ENCODE measurements at places on chromosomes 4 and X.

GRCh38 chr4:125642645-125643044, 327.9 kb downstream of the FAT4 start:
- no peak for DNase-seq

DNA sequence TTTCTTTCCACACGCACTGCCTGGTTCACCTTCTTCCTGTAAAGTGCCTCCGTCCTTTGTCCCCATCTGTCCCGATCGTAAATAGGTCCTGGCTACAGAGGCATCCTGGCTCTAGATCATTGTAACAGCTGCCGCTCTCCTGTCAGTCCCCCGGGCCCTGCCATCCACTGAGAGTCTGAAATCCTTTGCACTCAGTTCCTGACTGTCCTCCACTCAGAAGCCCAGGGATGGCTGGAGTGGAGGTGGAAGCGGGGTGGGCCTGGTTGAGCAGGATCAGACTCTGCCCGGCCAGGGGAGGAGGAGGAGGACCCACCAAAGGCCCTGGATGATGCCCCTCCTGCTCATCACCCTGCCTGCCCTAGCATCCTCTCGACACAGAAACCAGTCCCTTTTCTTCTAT, 29.8 kb downstream of the PIGG start:
- no peak for DNase-seq

- no peak for DNase-seq
Measured at GRCh38 chrX:13293700-13294099, 26.2 kb downstream of the ATXN3L start.

DNA sequence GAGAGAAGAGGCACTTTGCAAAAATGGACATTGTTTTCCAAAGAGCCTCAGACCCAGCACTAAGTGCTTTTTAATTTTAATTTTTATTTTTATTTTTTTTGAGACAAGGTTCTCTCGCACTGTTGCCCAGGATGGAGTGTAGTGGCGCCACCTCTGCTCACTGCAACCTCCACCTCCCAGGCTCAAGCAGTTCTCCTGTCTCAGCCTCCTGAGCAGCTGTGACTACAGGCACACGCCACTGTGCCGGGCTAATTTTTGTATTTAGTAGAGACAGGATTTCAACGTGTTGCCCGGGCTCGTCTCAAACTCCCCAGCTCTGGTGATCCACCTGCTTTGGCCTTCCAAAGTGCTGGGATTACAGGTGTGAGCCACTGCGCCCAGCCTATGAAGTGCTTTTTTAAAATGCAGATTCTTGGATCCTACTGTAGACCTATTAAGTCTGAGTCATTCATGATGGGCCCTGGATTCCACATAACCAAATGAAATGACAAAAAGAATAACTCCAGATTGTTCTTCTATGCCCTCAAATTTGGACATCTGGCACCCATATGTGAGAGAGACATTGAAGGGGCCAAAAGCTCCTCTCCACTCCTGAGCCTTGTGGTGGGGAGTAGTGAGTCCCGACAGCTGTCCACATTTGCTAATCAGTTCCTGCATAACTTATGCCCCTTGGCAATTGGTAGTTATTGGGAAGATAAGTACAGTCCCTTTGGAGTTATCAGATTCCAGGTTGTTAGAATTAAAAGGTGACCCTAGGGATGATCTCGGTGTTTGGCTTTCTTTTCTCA, 3.6 kb downstream of the NOCT start:
- DNase-seq = no peak

DNA sequence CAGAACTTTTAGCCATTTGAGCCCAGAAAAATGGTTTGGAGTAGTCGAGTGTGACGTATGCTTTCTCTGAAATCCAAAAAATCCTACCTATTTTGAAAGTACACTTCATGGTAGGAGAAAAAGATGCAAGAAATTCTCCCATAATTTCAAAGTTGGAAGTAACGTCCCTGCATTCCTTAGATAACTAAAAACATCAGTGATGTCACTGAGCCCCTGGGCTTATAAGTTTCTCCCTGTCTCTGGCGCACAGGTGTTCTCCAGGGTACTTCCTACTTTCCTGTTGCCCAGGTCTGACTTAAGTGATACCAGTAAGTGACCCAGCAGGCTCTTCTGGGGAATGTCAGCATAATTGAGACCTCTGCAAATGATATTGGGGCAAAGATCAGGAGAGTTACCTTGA, 90.5 kb upstream of the WDR1 start:
- no peak for DNase-seq

DNA sequence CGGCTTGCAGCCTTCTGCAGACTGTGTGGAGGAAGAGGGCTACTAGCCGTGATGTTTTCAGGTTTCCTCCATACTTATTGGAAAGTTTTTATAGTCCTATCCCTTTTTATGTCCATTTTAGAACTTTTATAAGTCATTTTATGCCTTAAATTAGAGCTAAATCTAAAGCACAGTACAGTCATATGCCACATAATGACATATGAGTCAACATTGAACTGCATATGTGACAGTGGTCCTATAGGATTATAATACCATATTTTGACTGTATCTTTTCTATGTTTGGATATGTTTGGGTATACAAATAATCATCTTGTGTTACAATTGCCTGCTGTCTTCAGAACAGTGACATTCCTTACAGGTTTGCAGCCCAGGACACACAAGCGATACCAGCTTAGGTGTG, 200.2 kb downstream of the SPRY1 start:
- no peak for DNase-seq

DNA sequence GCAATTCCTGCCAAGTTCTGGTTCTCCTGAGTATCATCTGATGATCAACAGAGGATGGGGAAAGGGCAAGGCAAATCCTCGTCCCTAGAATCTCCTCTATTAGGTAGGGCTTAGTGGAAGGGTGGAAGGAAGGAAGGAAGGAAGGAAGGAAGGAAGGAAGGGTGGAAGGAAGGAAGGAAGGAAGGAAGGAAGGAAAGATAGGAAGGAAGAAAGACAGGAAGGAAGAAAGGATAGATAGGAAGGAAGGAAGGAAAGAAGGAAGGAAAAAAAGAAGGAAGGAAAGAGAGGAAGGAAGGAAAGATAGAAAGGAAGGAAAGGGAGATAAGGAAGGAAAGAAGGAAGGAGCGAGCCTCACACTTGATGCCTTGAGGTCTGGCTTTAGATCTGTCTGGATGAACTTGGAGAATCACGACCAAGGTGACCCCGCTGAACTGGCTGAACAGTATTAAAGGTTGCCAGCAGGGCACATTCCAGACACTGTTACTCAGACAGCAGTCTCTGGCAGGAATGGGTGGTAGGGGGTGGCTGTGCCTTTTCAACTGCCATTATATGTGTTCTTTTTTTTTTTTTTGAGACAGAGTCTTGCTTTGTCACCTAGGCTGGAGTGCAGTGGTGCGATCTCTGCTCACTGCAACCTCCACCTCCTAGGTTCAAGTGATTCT, 57.1 kb downstream of the MAP7D2 start:
- DNase-seq = no peak

DNA sequence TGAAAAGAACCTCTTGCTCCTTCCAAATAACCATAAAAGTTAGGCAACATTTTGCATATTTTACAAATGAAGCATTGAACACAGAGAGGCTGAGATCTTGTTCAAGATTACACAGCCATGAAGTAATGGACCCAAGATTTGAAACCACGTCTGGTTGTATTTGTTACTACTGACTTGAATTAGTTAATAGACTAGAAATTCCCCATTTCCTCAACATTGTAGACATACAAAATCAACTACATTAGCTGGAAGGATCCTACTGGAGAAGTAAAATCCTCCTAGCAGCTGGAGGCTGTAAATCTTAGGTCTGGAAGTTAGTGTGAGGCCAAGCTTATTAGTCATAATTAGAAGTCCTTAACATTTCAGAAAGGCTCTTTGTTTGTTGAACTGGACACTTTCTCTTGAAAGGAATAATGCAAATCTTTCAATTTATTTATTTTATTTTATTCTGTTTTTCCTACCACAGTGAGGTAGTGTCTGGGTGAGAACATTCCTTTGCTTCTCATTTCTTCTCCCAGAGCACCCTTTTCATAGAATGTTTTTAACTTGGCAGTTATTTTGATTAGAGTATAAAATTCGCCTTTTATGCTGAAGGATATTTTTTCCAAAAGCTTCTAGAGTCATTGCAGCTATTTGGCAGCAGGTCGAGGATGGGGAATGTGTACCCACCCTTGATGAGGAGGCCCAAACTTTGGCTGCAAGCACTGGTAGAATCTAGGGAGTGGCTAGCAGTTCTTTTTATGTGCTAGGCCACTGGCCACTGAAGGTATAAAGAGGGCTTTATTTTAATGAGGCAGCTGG, 62.0 kb upstream of the CLNK start:
- DNase-seq = no peak

DNA sequence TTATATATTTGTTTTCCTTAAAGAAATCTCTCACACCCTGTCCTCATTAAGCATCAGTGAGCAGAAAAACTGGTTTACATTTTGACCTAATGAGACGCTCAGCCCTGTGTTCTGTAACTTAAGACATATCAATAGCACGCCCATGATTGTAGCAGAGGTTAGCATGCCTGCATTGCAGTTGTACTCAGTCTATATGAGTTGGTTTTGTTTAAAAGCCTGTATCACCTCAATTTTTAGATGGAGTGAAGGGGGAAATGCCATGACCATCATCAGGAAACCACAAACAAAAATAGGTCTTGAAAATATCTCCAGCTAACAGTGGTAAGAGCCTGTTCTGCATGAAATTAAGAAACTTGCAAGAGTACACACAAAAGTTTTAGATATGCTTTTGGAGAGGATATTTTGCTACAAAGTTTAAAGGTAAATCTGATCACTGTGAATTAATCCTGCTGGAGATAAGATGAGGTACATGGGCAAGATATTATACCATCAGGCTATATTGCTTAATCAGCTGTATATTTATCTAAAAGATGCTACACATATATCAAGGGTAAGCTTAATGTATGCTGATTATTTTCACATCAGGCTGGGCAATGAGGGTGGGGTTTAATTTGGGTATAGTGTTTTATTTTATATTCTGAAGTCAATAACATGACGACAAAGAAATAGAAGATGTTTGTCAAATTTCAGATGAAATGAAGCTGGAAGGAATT, 13.1 kb upstream of the COQ2 start:
- no peak for DNase-seq

DNA sequence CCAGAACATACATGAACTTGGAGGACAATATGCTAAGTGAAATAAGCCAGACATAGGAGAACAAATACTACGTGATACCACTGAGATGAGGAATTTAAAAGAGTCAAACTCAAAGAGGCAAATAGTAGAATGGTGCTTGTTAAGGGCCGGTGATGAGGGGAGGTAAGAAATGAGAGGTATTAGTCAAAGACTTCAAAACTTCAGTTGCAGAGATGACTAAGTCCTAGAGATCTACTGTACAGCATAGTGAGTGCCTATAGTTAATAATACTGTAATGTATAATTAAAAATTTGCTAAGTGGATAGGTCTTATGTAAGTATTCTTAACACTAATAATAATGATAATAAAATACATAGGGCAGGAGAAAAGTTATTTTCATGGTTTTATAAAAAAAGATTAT, 126.9 kb upstream of the VEGFC start:
- DNase-seq = no peak

All from ureter (tissue), 1 donor.